Occipital lobe (tissue), 3 donors: ENCODE measurements at places on chromosomes 12 and 14. TPM values are rescaled to one million over a fixed set of nuclear protein-coding genes. Genes with fewer than 3 reads are reported as not detected.

The SLCO1B1 gene
- 0.16 TPM for total RNA-seq

The RNFT2 gene
- total RNA-seq: 36.0 TPM

The TMEM63C gene
- 10.8 TPM for total RNA-seq

The CAPZA3 gene
- not detected for total RNA-seq

The ACSM4 gene
- not detected for total RNA-seq

The DACT1 gene
- 435 TPM for total RNA-seq

The EML5 gene
- total RNA-seq: 30.3 TPM

The OR4N5 gene
- total RNA-seq: not detected

The ATP5MC2 gene
- total RNA-seq: 61.8 TPM

The IFNG-AS1 gene
- not detected for total RNA-seq

The LBHD2 gene
- total RNA-seq: not detected

The RARG gene
- 7.6 TPM for total RNA-seq

The DDIT3 gene
- 5.3 TPM for total RNA-seq

The DAAM1 gene
- total RNA-seq: 182 TPM

The ZNF384 gene
- total RNA-seq: 15.1 TPM

The TRMT61A gene
- 5.9 TPM for total RNA-seq

The CIT gene
- 13.3 TPM for total RNA-seq

The SCN8A gene
- total RNA-seq: 51.2 TPM

The SERPINA4 gene
- not detected for total RNA-seq

The TMBIM6 gene
- total RNA-seq: 256 TPM

The BCL2L2 gene
- 17.8 TPM for total RNA-seq

The SPATA7 gene
- 131 TPM for total RNA-seq

The PPP1R1A gene
- total RNA-seq: 6.7 TPM

The TNS2 gene
- 11.1 TPM for total RNA-seq

The CLEC4A gene
- 0.31 TPM for total RNA-seq

The PTPRO gene
- 157 TPM for total RNA-seq

The GZMH gene
- total RNA-seq: not detected
